ENCODE measurements at places on chromosomes 11 and 22.

- DNase-seq = no peak
Observed at GRCh38 chr22:23243006-23243573, 62.8 kb downstream of the BCR start.

DNA sequence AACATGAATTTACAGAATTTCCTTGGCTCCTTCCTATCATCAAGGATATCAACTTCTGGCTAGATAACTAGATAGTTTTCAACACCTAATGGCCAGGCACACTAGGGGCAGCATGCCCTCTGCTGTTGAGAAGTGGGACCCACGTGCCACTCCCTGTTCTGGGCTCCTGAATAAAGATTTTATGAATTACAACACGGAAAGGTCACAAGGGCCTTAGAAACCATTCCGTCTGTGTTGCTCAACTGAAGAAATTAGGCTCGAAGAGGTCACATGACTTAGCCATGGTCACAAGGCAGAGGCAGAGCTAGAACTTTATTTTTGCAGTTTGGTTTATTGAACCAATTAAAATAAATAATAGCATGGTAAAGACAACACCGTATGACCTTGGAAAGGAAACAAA, 36.0 kb downstream of the PRCP start:
- peak; percentile 82 for DNase-seq

DNA sequence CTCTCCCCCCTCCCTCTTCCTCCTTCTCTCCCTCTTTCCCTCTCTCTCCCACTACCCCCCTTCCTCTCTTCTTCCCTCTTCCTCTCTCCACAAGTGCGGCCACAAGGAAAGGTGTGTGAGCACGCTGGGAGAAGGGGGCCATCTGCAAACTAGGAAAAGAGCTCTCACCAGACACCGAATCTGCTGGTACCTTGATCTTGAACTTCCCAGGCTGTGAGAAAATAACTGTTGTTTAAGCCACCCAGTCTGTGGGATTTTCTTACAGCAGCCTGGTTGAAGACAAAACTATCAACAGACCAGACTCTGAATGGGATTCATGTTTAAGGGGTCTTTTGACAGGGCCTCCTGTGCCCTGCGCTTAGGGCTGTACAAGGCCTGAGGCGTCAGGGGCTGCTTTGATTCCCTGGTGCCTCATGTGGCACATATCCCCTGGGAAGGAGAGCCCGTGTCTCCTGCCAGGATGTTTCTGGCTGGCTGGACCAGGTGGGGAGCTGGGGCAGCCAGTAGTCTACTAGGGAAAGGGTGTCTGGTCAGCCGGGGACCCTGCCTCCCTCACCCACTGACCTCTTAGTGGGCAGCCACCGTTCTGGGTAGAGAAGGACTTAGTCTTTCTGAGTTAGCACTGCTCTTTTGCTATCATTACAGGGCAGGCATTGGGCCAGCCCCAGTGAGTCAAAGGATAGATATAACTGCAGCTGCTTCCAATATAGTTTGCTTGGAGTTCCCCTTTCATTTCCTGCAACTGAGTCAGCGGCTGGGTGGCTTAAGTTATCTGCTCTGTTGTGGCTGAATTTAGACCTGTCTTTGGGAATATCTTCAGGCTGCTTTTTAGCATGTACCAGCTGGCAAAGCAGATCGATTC, 6.2 kb downstream of the PANX1 start:
- DNase-seq = no peak

GRCh38 chr11:8477680-8478079, 116.3 kb downstream of the STK33 start:
- no peak for DNase-seq

- peak; percentile 94 for DNase-seq
Observed at GRCh38 chr11:118928101-118928869, 2.6 kb upstream of the BCL9L start.

DNA sequence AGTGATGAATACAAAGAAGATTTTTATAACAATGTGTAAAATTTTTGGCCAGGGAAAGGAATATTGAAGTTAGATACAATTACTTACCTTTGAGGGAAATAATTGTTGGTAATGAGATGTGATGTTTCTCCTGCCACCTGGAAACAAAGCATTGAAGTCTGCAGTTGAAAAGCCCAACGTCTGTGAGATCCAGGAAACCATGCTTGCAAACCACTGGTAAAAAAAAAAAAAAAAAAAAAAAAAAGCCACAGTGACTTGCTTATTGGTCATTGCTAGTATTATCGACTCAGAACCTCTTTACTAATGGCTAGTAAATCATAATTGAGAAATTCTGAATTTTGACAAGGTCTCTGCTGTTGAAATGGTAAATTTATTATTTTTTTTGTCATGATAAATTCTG, 5.3 kb downstream of the BIRC3 start:
- DNase-seq = no peak

DNA sequence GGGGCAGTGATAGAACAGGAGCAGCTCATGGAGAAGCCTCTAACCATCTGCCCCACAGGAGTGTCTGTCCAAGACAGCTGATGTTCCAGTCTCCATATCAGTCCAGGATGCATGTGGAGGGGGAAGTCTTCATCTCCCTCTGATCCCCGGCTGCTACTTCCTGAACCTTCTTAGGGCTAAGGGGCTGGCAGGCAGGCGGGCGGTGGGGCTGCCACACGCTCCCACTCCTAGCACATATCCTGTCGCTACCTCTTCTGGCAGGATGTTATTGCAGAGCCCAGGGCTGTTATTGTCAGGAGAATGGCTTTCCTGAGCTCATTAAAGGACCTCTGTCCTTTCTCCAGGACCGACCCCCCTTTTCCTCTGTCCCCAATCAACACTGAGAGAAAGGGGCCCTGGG, 25.4 kb downstream of the LRRC55 start:
- no peak for DNase-seq

DNA sequence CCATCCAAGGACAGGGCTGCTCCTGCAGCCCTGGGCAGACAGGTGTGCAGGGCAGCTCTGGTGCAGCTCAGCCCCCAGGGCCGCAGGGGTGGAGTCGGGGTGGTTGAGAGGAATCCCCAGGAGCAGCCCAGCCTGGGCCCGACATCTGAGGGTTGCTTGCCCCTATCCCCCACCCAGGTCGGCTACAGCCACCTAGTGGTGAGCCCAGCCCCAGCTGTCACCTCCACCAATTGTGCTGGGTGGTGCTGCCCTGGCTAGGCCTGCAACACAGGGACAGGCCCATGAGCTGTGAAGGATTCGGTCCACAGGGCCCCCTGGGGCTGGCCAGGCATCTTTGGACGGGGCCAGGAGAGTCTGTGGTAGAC, 29.6 kb downstream of the RTN4R start:
- DNase-seq = peak; percentile 33

DNA sequence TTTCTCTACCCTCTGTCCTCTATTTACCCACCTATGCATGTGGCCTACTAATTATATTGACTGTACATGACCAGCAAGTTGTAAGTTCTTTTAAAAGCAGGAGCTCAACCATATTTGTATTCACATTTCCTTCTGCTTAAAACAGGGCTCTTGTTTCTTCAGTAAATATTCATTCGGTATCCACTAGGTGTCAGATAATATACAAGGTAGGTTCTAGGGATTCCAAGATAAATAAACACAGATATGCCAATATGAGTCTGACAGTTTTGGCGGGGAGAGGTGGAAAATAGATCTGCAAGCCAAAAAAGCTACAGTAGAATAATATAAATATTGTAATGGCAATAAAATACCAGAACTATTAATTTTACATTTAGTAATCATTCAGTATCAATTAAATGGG, 15.3 kb upstream of the RAB30 start:
- DNase-seq = peak; percentile 28

DNA sequence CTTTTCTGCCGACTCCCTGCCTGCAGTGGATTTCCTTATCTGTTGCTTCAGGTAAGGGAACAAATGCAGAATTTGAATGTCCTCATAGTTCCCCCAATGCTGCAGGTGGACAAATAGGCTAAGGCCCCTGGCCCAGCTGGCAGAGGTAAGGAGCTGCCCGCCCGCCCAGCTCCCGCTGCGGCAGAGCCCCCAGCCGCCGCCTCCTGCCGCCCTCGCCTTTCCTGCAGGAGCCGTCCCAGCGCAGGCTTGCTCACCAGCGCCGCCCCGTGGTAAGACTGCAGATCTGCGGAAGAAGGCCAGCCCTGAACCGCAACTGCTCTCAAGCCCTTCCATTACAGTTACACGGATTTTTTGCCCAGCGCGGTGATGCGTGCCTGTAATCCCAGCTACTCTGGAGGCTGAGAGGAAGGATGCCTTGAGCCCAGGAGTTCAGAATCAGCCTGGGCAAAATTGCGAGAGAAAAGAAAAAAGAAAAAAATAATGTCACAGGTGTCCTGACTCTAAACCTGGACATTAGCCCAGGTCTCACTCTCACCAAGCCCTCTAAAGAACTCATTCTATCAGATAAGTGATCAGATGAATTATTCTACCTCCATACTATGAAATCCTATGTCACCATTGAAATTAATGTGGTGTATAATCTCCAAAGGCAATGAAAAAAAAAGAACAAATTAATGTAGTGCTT, 51.2 kb upstream of the EMID1 start:
- peak; percentile 70 for DNase-seq

DNA sequence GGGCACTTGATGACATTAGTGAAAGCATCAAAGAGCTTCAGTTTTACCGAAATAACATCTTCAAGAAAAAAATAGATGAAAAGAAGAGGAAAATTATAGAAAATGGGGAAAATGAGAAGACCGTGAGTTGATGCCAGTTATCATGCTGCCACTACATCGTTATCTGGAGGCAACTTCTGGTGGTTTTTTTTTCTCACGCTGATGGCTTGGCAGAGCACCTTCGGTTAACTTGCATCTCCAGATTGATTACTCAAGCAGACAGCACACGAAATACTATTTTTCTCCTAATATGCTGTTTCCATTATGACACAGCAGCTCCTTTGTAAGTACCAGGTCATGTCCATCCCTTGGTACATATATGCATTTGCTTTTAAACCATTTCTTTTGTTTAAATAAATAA, 10.6 kb downstream of the REXO2 start:
- no peak for DNase-seq

DNA sequence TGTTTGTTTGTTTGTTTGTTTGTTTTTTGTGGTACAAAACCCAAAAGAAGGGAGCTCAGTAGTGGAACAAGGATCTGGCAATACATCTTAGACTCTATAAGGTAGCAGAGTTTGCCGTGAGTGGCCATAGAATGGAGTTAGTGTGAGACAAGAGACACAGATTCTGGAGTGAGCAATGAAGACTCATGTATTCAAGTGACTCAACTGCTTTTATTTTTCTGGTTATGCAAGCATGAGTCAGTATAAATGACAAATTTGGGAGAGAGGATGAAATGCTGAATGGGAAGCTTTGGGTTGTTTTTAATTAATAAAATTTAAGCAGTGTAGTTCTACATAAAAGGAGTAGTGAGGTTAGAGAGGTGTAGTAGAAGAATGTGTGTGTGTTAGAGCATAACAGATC, 143.6 kb upstream of the ANO5 start:
- no peak for DNase-seq

- DNase-seq = no peak
Observed at GRCh38 chr11:18368221-18368620, 26.1 kb upstream of the LDHA start.

DNA sequence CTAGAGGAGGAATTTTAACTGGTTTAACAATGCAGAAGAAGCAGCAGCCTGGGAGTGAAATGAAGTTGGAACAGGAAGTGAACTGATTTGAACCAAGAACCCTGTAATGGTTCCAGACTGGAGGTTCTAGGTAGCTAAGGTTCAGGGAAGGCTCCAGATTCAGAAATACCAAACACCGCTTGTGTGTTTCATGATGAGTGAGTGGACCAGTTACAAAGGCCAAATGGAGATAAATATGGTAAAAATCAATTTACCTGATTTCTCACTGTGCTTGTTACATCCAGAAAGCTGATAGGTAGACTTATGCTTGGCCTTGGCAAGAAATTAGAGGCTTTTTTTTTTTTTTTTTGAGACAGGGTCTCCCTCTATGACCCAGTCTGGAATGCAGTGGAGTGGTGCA, 12.9 kb downstream of the ATG13 start:
- no peak for DNase-seq

DNA sequence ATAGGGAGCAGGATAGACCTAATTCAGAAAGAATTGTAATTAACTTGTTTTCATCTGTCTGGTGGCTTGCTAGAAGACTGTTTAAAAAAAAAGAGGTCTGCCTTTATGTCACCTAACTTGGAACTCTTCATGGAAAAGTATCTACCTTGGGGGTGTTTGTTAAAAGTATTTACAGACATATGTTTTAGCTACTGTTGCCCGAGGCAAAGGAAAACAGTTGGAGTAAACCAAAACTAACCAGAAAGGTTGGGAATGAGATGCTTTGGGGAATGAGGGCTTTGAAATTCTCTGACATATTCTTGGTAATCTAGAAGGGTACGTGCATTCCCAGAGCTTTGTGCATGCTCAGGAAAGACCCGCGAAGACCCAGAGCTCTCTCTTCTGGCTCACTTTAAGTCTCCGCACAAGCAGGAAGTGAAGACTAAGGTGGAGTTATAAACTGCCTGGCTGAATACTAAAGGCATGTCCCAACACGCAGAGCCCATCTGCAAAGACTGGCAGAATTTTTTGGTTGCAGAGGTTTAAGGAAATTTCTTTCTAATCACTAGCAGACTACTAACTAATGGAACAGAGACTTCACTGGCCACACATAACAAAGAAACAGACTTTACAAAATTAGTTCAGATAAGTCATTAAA, 33.2 kb downstream of the HIKESHI start:
- DNase-seq = no peak

Measured in RPMI8226 (cell line).